ENCODE measurements at places on chromosomes 5 and 9. TPM values are rescaled to one million over a fixed set of nuclear protein-coding genes. Genes with fewer than 3 reads are reported as not detected.

TRIM23 gene
- total RNA-seq: 14.0 TPM

GRCh38 chr9:16461851-16462250 lies 408.6 kb downstream of the BNC2 start:
- no peak for DNase-seq

MARCHF11 gene
- total RNA-seq: not detected

BTNL8 gene
- 0.18 TPM for total RNA-seq

GRCh38 chr5:123808461-123809380 lies 296.7 kb downstream of the CSNK1G3 start:
- DNase-seq: no peak

DNA sequence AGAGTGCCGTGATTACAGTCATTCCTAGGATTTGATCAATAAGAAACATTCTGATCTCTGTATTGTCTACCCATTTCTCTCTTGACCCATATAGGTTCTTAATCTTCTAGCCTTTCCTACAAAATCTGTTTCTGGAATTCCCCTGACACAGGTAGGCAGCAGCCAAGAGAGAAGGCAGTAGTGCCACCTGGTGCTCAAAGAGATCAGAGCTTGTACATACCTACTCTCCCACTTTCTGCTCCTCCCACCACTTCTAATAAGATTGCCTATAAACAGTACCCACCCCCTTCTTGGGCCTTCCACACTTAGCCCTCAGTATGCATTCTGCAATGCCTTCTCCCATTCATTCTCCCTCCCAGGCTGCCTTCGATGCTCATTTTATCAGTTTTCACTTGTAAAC lies 117.4 kb upstream of the RORB start:
- DNase-seq: peak; percentile 53

GRCh38 chr5:131684051-131684450 lies 49.0 kb upstream of the RAPGEF6 start:
- no peak for DNase-seq

MYMK gene
- total RNA-seq: not detected

- DNase-seq: no peak
Observed at GRCh38 chr9:4126996-4127395, 172.9 kb downstream of the GLIS3 start.

DNA sequence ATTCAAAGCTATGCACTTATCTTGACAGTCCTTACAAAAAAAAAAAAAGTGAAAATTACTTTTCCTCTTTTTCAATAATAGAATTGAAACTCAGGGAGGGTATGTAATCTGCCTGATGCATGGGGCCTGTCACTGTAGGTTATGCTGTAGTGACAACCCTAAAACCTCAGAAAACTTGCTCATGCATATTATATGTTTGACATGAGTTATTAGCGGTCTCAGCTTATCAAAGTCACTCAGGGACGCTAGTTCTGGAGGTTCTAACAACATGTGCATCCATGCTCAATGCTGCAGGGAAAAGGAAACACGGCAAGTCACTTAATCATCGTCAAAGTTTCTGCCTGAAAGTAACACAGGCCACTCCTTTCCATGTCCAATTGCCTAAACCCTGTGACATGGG lies 78.4 kb upstream of the TMEM252 start:
- DNase-seq: no peak

- DNase-seq: no peak
Observed at GRCh38 chr5:171492781-171493180, 73.3 kb downstream of the FGF18 start.

FST gene
- total RNA-seq: 56.2 TPM

SAXO1 gene
- not detected for total RNA-seq

- no peak for DNase-seq
Observed at GRCh38 chr5:139212486-139212885, 14.3 kb upstream of the SIL1 start.

PCDHGB3 gene
- total RNA-seq: 1.5 TPM

DNA sequence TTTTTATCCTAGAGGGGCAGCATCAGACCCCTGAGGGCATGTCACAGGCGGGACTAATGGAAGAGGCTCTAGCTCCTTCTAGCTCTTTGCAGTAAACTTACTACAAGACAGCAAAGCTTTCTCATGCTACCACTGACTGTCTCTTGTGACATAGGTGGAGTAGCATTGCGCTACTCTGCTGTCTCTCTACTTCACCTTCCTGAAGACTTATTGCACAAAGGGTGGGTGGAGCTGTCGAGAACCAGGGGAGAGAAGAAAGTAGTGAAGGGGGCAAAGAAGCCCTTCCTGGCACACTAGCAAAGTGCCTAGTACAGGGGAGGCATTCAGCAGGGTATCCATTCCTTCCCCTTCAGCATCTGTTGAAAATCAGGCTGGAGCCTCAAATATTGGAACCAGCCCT lies 36.1 kb upstream of the NEK6 start:
- DNase-seq: no peak

DNA sequence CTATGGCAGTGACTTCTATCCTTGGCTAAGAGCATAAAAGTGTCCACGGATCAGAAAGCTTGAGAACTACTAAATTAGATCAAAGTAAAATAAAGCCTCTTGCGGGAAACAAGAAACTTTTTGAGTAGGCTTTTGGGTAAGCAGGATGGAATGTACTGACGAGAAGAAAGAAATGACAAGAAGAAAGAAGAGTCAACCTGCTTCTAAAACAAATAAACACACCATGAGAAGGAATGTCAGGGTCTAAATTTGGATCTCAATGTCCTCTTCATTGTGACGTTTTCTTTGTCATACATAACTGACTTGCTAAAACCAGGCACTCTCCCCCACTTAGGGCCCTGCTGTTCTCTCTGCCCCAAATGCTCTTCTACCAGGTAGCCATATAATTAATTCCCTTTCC lies 290.1 kb upstream of the PTGER4 start:
- no peak for DNase-seq

DNA sequence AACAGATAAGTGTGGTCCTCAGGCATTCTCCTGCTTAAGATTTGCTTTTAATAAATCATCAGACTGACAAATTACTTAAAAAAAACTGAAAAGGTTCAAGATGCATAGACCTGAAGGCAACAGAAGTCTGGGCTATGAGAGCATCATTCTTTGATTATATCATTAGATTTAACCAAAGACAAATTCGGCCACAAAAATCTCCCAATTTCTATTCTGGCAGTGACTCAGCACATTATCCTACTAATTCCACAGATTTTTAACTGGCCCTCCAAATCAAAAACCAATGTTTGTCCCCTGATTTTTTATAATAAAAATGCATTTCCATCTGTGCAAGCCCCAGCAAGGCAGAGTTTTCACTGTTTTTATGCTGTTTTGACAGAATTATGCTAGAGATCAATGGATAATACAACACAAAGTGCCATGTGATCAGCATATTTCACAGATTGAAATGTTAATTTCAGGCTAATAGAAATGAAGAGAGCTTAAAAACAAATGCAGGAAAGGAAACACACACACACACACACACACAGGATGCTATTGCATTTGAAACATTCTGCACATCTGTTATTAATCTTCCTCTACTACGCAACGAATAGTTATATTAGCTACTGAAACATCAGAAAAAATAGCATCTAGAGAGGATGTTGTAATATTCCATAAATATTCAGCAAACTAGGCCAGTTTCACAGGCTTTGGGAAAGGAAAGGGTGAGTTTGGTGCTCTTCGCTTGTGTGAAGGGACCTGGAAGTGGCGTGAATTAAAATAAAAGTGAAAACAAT lies 177.6 kb upstream of the ST8SIA4 start:
- DNase-seq: no peak

- no peak for DNase-seq
Observed at GRCh38 chr9:137446851-137447471, 5.8 kb upstream of the ENTPD8 start.

- no peak for DNase-seq
Observed at GRCh38 chr9:133892193-133892920, 99.8 kb downstream of the VAV2 start.

- peak; percentile 80 for DNase-seq
Observed at GRCh38 chr5:172697123-172698121, 56.4 kb downstream of the NEURL1B start.

DNA sequence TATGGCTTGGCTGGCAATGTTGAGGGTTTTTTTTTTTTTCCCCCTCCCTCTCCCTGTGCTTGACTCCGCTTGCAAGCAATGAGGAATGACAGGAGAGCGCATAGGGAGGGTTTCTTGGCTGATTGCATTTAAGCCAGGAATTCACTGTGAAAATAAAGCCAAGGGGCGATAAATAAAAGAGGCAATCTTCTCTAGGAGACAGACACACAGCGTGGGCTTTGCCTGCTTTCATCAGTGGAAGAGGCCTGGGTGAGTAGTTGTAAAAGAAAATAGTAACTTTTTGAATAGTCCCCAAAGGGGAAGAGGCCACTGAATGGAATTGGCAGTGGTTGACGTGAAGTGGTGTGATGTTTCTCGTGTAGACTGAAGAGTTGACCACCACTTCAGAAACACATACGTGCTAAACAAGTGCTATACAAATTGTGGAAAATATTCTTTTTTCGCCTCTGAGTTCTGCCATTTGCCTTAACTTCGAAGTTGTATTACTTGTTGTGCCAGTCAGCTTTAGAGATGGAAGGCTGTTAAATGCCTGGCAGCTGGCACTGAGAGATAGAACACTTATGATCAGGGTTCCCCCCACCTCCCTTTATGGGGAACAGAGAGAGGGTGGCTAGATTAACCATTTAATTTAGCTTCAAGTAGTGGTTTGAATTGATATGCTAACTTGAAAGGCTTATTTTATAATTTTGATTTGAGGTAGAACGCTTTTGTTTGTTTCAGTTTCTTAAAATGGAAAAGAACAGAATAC lies 3.0 kb downstream of the ZSWIM6 start:
- DNase-seq: peak; percentile 20

DNA sequence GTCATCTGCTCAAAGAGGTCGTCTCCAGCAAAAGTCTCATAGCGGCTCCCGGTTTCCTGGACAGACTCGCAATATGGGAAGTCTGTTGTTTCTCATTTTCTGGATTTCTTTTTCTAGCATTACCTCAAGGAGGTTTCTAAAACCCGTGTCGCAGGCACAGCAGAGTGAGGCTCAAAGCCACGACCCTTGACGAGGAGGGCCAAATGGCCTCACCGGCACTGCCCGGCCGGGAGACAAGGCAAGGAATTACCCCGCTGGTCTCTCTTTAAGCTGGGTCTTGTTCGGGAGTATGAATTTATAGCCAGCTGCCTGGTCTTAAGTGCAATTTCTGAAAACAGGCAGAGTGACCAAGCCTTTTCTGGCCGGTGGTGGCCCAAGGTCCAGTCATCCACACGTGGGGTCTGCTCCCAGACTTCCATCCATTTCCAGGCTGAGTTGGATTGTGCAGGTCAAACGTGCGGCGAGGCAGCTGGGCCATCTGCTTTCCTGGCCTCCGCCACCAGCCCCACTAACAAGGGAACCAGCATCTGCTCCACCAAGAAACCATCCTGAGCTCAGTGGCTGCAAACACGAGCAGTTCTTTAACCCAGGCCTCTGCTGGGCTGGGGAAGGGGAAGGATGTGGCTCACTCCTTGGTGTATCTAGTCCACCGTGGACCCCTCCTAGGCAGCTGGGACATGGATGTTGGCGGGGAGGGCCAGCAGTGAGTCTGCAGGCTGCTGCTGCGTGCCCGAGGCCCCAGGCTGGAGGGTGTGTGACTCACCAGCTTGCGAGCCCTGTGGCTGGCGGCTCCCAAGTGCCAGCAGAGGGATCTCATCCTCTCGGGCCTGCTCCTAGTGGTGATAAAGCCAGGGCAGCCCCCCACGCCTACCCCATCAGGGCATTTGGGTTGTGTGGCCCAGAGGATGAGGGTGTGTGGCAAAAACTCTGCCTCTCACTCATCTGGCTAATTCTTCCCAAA lies 55.6 kb upstream of the COL5A1 start:
- DNase-seq: peak; percentile 80

GRCh38 chr5:161660806-161661205 lies 24.7 kb upstream of the GABRA6 start:
- no peak for DNase-seq

DPYSL3 gene
- total RNA-seq: 50.1 TPM

DNA sequence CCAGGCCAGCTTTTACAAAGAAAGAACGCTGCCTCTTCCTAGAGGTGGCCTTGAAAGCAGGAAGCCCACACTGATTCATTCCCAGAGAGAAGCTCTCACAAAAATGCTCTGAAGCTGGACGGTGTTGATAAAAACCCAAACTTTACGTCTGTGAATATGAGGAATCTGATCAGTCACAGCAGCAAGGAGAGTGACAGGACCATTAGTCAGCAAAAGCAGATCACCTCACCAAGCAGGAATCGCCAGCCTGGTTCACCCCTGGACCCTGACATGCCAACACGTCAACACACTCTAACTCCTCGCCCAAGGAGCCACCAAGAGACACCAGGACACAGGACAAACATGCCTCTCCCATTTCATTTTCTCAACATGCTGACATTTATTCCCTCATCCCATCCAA lies 70.6 kb upstream of the ZNF622 start:
- peak; percentile 91 for DNase-seq

- no peak for DNase-seq
Observed at GRCh38 chr9:80157561-80157983, 585.8 kb downstream of the TLE4 start.

DNA sequence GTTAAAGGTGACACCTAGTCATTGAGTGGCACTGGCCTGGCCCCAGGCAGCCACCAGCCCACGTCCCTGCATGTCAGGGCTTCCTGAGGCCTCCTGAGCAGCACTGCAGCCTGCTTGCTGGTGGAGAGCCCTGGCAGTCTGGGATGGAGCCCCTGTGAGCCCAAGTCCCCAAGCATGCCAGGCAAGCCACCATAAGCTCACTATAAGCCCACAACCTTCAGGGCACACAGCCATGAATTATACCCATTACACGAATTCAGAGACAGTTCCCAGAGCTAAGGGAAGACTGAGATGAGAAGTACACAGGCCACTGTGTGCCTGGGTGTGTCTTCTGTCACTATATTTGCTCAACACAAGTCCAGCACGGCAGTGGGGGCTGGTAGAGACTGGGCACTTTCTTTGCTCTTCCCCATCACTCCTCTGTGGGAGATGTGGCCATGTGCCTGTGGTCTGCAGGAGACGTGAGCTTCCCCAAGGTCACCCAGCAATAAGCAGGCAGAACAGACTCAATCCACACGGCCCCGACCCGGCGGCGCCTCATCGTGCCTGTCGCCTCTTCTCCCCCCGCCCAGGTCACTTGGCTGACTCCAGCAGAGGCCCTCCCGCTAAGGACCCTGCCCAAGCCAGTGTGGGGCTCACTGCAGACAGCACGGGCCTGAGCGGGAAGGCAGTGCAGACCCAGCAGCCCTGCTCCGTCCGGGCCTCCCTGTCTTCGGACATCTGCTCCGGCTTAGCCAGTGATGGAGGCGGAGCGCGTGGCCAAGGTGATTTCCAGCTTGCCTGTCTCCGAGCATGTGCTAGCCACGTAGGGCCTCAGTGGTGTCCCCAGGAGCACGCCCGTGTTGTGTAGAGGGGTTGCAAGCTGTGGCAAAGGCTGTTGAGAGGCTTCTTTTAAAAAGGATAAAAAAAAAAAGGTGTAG lies 114.8 kb downstream of the WNK2 start:
- DNase-seq: no peak

SLC34A3 gene
- total RNA-seq: not detected

DNA sequence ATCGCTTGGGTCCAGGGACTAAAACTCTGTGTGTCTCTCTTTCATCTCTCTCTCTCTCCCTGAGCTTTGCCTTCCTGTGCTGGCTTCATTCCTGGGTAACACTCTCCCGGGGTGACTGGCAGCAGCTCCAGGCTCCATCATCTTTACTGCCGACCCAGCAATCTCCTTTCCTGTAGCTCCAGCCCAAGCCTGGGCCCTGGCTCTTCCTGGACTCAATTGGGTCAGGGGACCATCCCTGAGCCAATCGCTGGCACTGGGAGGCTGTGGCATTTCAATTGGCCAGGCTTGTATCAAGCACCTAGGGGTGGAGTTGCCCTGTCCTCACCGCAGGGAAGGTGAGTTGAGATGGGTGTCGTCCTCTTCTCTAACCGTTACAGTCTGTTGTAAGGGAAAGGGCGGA lies 31.9 kb downstream of the FAM240B start:
- no peak for DNase-seq

GRCh38 chr9:4344946-4345345 lies 45.1 kb upstream of the GLIS3 start:
- DNase-seq: peak; percentile 40

Measured in HT1080 (cell line).